ENCODE measurements at places on chromosomes 16 and 17. TPM values are rescaled to one million over a fixed set of nuclear protein-coding genes. Genes with fewer than 3 reads are reported as not detected.

RANBP10 gene
- polyA plus RNA-seq, result 7.9 TPM

CCL2 gene
- polyA plus RNA-seq, result 781 TPM

MYH3 gene
- polyA plus RNA-seq, result 2.6 TPM

IL17C gene
- not detected for polyA plus RNA-seq

B4GALNT2 gene
- polyA plus RNA-seq, result not detected

CCL8 gene
- 1.6 TPM for polyA plus RNA-seq

HLF gene
- 7.4 TPM for polyA plus RNA-seq

GINS2 gene
- polyA plus RNA-seq, result 1.1 TPM

SRCIN1 gene
- polyA plus RNA-seq, result 3.5 TPM

CCL4L2 gene
- polyA plus RNA-seq, result not detected

ELAC2 gene
- 20.2 TPM for polyA plus RNA-seq

KRT32 gene
- 0.03 TPM for polyA plus RNA-seq

TCAP gene
- 0.48 TPM for polyA plus RNA-seq

IRF8 gene
- polyA plus RNA-seq, result 10.3 TPM

TMC7 gene
- polyA plus RNA-seq, result 0.30 TPM

ADAM11 gene
- 0.17 TPM for polyA plus RNA-seq

PIPOX gene
- 0.25 TPM for polyA plus RNA-seq

SYNGR2 gene
- 37.5 TPM for polyA plus RNA-seq

TTLL6 gene
- 0.21 TPM for polyA plus RNA-seq

SLC22A31 gene
- 0.59 TPM for polyA plus RNA-seq

RRAD gene
- 2.4 TPM for polyA plus RNA-seq

SEC14L5 gene
- 0.67 TPM for polyA plus RNA-seq

DOC2A gene
- 0.38 TPM for polyA plus RNA-seq

LPCAT2 gene
- 4.3 TPM for polyA plus RNA-seq

LITAFD gene
- polyA plus RNA-seq, result not detected

CMTM2 gene
- 3.8 TPM for polyA plus RNA-seq

ZNF594 gene
- polyA plus RNA-seq, result 1.2 TPM

EFNB3 gene
- 0.89 TPM for polyA plus RNA-seq

P4HB gene
- polyA plus RNA-seq, result 2,064 TPM

RHBDL3 gene
- 0.21 TPM for polyA plus RNA-seq

CEP131 gene
- polyA plus RNA-seq, result 5.0 TPM

DDX19B gene
- 13.2 TPM for polyA plus RNA-seq

C17orf67 gene
- 0.34 TPM for polyA plus RNA-seq

CCL16 gene
- 0.17 TPM for polyA plus RNA-seq

KRT31 gene
- polyA plus RNA-seq, result not detected

MTSS2 gene
- polyA plus RNA-seq, result 9.4 TPM

TLCD3A gene
- polyA plus RNA-seq, result 10.0 TPM

TBX21 gene
- 0.03 TPM for polyA plus RNA-seq

BAIAP3 gene
- 11.4 TPM for polyA plus RNA-seq

ASGR1 gene
- 1.0 TPM for polyA plus RNA-seq

TEKT1 gene
- polyA plus RNA-seq, result not detected

CBLN1 gene
- 2.1 TPM for polyA plus RNA-seq

GALR2 gene
- polyA plus RNA-seq, result 0.21 TPM

TSC2 gene
- polyA plus RNA-seq, result 39.6 TPM

MYH8 gene
- not detected for polyA plus RNA-seq

SYCE1L gene
- polyA plus RNA-seq, result 1.2 TPM

TBC1D3I gene
- 0.12 TPM for polyA plus RNA-seq

KCNJ18 gene
- not detected for polyA plus RNA-seq

DNAH2 gene
- polyA plus RNA-seq, result 0.79 TPM

CD300E gene
- polyA plus RNA-seq, result 1.3 TPM

PPL gene
- 44.6 TPM for polyA plus RNA-seq

NOS2 gene
- 0.11 TPM for polyA plus RNA-seq

CCT6B gene
- 1.5 TPM for polyA plus RNA-seq

HOXB2 gene
- polyA plus RNA-seq, result 33.9 TPM

KRT33B gene
- polyA plus RNA-seq, result not detected

KCNJ2 gene
- polyA plus RNA-seq, result 0.20 TPM

CHAD gene
- polyA plus RNA-seq, result 5.6 TPM

Measured in adipose tissue (tissue), 3 donors.